MV-4-11 (cell line): ENCODE measurements at places on chromosomes 3 and 15.

DNA sequence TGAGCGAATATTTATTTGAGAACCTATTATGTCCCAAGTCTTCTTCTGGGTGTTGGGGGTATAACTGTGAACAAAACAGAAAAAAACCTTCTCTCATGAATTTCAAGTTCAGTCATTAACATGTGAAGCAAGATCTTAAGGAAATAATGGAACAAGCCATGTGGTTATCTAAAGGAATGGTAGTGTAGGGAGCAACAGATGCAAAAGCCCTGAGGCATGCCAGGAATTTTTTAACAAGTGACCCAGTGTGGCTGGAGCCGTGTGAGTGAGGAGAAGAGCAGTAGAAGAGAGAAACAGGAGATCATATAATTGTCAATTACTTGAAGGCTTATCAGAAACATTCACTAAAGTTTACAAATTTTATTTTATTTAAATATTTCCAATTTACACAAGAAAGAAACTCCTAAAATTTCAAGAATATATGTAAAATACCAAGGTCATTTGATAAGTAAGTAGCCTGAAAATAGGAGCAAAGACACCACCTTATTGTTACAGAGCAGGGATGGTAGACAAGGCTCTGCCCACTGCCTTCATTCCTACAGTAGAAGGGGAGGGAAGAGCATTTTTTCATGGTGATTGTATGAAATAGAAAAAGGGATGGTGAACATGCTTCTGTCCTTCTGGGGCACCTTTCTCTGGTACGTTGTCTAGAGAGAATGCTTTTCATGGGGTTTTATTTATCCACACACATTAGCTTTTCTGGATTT, 345.1 kb downstream of the PLOD2 start:
- DNase-seq, result no peak

DNA sequence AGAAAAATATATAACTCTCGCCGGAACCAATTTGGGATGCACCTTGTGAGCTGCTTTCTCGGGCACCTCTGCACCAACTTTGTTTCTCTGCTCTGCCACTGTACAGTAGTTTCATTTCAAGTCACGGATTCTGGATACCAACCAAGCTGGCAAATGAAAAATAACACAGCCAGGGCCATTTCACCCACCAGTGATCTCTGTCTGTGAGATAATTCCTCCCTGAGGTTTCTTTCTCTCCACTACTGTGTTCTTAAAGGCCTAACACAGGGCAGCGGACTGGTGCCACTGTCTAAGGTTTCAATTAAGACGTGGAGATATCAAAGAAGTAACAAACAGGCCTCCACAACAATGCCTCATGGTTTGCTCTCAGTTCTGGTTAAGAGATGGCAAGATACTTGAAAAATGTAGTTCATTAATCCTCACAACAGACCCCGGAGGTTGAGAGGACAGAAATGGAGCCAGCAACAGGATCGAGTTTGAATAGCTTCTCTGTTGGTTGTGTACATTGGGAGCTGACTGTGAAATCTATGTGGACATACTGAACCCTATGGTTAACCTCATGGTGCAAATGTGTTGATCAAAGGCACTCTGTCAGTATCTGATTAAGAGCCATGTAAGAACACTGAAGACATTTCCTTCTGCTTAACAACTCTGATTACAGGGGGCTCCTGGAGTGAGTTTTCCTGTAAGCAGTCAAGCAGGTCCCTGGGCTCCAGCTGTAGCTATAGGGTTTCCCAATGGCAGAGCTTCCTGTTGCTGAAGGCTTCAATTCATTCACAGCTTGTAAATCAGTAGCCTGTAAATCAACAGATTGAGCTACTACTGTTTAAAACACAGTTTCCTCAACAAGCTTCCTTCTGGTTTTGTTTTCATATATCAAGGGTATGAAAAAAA, 470.5 kb downstream of the EPHA3 start:
- no peak for DNase-seq

- DNase-seq, result no peak
These were observed 86.2 kb downstream of the TBC1D5 start for GRCh38 chr3:17656264-17656663.

DNA sequence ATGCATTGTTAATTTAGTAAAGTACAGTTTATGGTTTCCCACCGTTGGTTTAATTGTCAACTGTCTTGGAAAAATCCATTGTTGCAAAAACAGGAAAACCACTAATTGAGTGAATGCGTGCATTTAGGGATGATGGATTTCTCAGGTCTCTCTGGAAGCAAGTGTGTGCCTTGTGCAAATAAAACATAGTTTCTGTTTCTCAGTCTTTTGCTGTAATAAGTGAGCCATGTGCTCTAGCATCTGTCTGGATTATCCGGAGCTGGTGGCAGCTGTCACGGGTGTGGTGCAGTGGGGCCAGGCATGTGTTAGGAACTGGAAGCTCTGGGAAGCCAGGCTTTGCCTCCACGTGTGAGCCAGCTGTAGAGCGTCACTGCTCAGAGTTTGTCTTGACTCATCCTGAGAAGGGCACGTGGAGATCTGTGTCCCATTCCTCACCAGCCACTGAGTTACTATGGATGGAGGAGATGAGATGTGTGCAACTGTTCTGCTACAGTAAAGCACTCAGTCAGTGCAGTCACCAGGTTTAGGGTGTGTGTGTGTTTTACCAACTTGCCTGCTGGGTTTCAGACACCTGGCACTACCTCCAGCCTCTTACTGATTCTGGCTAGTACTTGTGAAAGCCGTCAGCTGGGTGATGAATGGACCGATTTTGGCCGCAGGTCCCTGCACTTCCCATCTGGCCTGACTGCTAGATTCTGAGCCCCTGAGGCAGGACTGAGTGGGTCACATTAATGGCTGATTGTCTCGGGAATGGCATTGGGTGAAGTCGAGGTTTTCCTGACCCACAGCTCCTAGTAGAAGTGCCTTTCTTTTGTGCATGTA, 7.2 kb downstream of the APBA2 start:
- DNase-seq, result no peak

- DNase-seq, result no peak
These were observed 143.5 kb downstream of the NUP210 start for GRCh38 chr3:13276438-13277195.

- no peak for DNase-seq
These were observed 54.1 kb downstream of the LEO1 start for GRCh38 chr15:51917493-51917892.

DNA sequence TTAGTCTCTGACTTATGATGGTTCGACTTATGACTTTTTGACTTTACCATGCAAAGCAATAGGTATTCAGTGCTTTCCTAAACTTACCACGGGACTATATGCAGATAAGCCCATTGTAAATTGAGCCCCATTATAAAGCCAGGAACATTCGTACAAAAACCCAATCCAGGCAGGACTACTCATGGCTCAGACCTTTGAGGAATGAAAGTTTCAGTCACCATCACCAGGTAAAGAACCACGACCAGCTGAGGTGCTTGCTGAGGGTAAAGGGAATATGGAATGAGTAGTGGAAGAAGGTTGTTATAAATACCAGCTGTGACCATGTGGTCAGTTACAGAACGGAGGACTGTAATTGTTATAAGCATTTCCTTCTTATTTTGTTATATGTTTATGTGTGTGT, 54.9 kb upstream of the BNC1 start:
- DNase-seq, result no peak

DNA sequence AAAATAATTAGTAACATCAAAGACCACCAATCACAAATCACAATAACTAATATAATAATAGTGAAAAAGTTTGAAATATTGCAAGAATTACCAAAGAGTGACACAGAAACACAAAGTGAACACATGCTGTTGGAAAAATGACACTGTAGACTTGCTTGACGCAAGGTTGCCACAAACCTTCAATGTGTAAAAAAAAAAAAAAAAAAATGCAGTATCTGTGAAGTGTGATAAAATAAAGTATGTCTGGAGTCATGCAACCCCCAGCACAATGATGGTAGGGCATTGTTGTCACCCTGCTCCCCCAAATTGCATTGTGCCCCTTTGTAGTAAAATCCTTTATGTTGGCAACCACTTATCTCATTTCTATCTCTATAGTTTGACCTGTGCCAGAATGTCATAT, 190.6 kb downstream of the PLCL2 start:
- DNase-seq, result no peak

DNA sequence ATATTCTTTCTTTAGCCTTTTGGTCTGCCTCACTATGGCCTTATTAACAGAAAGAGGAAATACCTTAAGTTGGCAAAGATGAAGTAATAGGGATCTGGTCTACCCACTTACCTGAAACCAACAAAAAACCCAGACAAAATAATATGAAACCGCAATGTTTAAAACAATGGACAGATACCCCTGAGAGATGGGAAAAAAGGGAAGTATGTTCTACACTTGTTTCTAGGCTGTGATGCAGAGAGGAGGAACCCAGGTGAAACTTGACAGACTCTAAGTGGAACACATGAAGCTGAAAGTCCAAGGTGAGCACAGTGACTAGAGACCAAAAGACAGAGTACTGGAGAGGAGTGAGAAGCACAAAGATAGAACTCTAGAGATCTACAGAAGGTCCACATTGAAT, 78.4 kb downstream of the NR2E3 start:
- DNase-seq, result no peak

GRCh38 chr3:151121016-151121415, 35.6 kb downstream of the MED12L start:
- DNase-seq, result no peak

- DNase-seq, result peak; percentile 89
These were observed 127.8 kb upstream of the LRRFIP2 start for GRCh38 chr3:37301980-37302708.

DNA sequence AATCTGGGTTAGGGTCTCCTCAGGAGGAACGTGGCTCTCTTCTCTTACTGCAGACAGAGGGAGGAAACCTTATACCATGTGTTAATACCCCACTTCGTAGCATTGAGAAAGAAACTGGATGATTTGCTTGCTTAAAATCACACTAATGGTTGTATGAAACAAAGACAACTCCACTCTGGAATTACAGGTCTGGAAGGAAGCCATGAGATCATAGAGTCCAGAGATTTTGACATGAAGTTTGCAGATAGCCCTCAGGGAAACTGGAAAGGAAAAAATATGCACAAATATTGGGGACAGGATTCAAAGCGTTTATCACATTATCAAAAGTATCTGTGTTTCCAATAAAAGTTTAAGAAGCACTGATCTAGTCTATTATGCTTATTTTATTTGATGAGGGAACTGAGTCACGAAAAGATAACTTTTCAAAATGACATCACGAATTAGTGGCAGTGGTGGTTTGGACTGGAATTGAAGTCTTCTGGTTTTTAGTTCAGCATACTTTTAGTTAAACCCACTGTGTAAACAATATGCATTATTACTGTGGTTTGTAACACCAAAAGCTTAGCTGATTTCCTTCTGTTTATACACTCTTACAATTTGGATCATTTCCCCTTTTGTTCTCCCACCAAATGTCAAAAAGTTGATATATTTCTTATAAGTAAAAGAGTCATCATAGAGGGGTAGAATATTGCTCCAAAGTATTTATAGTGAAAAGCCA, 16.8 kb downstream of the FGF7 start:
- peak; percentile 94 for DNase-seq

DNA sequence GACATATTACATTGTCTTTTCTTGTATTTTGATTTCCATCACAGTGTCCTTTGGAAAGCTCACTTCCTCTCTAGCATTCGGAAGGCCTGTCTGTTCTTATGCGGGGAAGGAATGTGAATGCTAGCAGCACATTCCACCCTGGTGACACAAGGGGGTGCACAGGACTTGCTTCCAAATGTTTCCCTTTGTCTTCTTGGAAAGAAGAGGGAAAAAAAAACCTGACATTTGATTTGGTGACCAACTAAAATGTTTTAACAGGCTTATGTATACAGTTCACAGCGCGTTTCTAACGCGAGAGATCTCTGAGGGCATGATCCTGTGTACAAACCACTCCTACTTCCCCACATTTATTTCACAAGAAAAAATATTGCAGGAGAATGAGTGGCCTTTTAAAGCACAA, 107.6 kb upstream of the FXR1 start:
- DNase-seq, result no peak

- no peak for DNase-seq
These were observed 241.9 kb downstream of the ALCAM start for GRCh38 chr3:105608623-105609022.

DNA sequence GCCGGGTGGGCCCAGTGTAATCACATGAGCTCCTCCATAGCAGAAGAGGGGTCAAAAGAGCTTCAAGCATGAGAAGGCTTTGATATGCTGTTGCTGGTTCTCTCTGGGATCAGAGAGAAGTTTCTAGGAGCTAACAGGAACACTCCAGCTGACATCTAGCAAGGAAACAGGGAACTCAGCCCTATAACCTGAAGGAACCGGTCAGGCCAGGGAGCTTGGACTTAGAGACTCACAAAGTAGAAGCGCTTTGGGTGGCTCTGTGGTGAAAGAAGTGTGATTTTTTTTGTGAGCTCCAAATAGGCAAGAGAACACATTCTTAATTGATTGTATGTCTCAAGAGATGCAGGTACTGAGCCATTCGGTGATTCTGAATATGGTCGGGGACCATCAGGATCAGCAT, 26.2 kb upstream of the EPHB1 start:
- no peak for DNase-seq

- DNase-seq, result no peak
These were observed 93.0 kb downstream of the CPN2 start for GRCh38 chr3:194257916-194258668.

- peak; percentile 94 for DNase-seq
These were observed 1045.5 kb upstream of the NR2F2 start for GRCh38 chr15:95284933-95285421.

DNA sequence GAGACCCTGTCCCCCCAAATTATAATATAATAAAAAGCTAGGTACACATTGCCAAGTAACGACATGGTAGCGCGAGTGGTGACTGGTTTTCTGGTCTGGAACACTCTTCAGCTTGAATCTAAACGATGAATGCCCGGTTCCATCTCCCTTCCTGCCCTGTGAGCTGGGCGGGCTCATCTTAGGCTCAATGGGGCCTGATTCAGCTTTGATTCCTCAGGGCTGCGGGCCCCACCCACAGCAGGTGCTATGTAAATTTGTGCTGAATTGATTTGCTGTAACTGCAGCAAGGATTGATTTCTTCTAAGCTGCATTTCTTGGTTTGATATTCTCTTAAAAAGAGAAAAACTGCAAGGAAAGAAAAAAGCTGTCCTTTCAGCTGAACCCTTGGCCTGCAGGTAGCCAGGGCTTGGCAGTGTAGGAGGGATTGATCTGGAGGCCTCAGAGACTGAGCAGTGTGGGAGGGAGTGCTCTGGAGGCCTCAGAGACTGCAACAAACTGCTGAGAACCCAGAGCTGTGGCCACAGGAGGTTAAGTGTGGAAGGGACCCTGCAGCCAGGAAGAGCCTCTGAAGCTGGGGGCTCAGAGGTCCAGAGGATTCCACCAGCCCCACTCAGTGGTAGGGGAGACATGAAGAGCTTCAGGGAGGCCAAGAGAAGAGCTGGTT, 231.6 kb downstream of the XXYLT1 start:
- DNase-seq, result no peak

DNA sequence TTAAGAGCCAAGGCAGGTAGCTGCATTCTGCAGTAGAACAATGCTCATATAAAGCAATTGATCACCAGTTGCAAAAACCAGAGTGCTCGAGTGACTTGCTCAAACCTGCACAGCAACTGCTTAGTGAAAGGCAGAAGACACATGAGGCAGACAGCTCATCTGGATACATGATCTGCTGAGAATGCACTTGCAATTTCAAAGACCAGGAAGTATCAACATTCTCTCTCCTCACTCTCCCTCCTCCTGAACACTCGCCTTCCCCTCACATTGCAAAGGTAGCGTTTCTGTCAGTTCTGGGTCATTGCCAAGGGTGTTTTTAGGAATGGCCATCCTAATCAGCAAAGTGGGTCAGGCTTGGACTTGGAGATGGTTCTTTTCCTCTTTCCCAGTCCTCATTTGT, 61.0 kb downstream of the BFSP2 start:
- DNase-seq, result no peak
